ENCODE measurements at places on chromosomes 5 and 9. TPM values are rescaled to one million over a fixed set of nuclear protein-coding genes. Genes with fewer than 3 reads are reported as not detected.

The SPATA31D4 gene
- not detected for total RNA-seq

The C9orf153 gene
- 0.32 TPM for total RNA-seq

The CXCL14 gene
- not detected for total RNA-seq

The RARS1 gene
- 46.9 TPM for total RNA-seq

The ATOSB gene
- total RNA-seq, result 7.2 TPM

The GZMA gene
- total RNA-seq, result 22.6 TPM

The ENTREP1 gene
- total RNA-seq, result not detected

The HSPB3 gene
- not detected for total RNA-seq

The SLIT3 gene
- not detected for total RNA-seq

All from CD4-positive, CD25-positive, alpha-beta regulatory T cell (primary cell).